Stimulated activated CD4-positive, alpha-beta T cell treated with anti-CD3 and anti-CD28 coated beads, Interleukin-12 subunit alpha, Interleukin-12 subunit beta, amount 100 ng/mL, for 48 hours (primary cell): ENCODE measurements at places on chromosomes 12 and 14.

DNA sequence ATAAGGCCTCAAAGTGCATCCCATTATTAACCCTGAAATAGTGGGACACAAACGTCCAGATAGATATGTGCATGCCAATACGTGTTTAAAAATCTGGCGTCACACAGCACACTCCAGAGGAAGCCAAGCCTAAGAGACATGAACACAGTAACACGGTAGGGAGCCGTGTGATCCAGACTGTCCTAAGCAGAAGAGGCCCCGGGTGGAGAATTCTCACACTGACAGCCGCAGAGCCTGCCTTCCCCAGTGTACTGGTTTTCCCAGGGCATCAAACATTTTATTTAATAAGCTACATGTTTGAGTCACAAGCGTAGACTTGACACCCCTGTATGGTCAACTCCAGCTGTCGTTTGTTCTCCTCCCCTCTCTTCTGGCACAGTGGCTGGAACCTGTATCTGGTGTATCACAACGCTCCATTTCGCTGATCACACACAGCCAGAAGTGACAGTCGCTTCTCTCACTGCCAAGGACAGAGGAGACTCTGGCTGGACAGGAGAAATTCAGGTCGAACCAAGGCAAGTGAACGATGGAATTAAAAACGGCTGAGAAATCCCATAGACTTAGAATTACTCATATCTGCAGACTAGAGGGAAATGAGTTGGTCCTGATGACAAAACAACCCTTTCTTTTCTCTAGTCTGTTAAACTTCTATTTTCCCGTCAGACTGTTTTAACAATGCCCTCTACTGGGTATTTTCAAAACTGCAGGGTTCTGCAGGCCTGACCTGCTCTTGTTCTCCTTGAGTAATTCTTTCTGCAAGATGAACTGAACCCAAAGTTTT is 359.9 kb downstream of the RGS6 start:
- peak; percentile 43 for DNase-seq

- no peak for DNase-seq
Observed at GRCh38 chr14:55324812-55325211, 53.6 kb downstream of the FBXO34 start.

GRCh38 chr14:23580948-23581281 is 2.3 kb upstream of the JPH4 start:
- no peak for DNase-seq

GRCh38 chr14:23151342-23151741 is 32.1 kb downstream of the SLC7A8 start:
- no peak for DNase-seq

DNA sequence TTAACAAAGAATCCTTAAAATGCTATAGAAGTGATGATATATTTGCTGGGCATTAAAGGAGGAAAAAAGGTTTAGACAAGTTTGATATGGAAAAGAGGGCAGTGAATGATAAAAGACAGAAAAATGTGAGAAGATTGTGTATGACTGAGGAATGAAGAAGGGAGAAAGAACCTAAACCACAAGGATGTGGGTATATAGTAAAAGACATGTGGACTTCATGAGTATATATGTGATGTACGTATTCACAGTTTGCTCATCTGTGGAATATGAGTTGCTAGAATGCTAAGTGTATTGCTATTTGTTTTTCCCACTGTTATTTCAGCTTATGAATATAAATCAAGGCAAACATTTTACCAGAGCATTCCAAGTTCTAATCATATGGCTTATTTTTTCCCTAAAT is 2.1 kb upstream of the SLC16A7 start:
- no peak for DNase-seq
